ENCODE measurements at places on chromosomes 11 and 22. TPM values are rescaled to one million over a fixed set of nuclear protein-coding genes. Genes with fewer than 3 reads are reported as not detected.

GRCh38 chr11:117426297-117426685, 98.6 kb downstream of the CEP164 start:
- DNase-seq: peak; percentile 74

Gene PRRG4
- 2.3 TPM for total RNA-seq

Gene CEND1
- not detected for total RNA-seq

- DNase-seq: no peak
Measured at GRCh38 chr22:30033137-30033536, 47.1 kb upstream of the HORMAD2 start.

Gene CHRDL2
- 0.41 TPM for total RNA-seq

DNA sequence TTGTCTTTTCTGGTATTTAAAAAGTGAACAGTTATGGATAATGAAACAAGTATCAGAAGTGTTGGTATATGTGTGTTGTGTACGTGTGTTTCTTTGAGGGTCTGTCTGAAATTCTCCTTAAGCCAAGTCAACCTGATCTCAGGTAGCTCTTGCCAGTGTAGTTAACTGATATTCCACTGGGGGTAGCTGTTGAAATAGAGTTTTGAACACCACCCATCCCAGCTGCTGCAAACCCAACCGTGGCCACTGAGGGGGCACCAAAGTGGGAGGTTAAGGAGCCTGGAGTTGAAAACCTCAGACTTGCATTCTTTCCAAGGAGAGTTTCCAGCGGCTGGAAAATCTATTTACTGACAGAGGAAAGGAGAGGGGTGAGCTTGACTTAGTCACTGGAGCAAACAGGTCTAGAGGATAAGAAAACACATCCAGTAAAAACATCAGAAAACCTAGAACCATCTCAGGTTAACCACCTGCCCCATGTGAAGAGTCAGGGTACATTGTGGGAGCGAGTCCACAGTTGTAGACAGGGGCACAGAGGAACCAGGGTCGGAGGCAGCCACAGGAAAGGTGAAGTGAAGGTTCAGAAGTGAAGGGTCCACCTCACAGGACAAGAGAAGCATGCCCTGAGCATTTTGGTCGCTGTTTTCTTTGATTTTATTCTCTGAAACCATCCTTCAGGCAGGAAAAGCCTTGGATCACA, 8.8 kb upstream of the CUL5 start:
- no peak for DNase-seq

Gene GANAB
- 56.9 TPM for total RNA-seq

DNA sequence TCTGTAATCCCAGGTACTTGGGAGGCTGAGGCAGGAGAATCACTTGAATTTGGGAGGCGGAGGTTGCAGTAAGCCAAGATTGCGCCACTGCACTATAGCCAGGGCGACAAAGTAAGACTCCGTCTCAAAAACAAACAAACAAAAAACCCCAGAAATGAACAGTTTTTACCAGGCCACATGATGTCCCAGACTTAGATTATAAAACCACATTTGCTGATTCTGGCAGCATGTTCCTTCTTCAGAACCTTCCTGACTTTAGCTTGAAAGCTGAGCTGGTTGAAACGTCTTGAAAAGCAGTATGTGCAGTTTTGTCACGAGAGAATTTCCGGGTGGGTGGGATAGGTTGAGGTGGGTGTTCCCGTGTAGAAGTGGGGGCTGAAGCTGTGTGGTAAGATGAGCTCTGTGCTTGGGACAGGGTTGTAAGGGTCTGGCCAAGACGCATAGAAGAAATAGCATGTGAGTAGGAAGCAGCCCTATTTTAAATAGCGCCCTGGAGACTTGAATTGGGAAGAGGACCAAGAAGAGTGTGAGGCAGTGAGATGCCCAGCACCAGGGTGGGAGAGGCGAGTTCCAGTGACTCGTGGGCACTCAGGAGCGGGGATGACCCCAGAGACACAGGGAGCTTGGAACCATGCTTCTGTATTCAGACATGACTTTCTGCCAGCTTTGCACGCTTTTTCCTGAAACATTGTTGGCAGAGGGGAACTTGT, 7.6 kb downstream of the AP2A2 start:
- no peak for DNase-seq

GRCh38 chr11:119625206-119625978, 103.6 kb downstream of the NECTIN1 start:
- DNase-seq: no peak

GRCh38 chr11:45968901-45969300, 46.4 kb downstream of the LARGE2 start:
- DNase-seq: no peak

- no peak for DNase-seq
Measured at GRCh38 chr22:40512426-40513136, 123.9 kb downstream of the MRTFA start.

Gene MS4A1
- 1.9 TPM for total RNA-seq

DNA sequence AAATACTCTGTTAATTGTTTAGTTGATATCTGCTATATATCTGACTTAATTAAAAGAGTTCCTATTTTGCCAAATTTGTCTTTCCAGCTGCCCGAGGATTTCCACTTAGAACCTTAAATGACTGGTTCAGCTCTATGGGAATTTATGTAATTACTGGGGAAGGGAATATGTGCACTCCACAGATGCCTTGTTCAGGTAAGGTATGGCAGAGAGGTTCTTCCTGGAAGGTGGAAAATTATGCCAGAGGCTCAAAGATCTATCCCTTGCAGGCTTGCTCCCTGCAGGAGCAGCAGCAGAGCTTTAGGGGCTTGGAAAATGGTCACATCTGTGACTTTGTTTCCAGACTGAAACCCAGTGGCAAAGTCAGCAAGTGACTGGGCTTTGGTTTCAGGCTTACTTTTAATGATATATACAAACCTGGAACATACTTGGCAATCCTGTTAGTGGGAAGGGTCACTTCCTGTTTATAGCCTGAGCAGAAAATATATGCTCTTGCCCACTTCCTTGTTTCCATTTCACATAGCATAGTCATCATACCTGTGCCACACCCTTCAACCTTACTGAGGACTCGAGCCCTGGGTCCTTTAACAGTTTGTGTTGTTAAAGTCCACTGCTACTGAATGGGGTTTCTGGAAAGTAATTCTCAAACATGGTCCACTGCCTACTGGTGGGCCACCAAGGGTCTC, 23.7 kb downstream of the WBP2NL start:
- no peak for DNase-seq

Gene OR8G5
- total RNA-seq: not detected

- DNase-seq: no peak
Measured at GRCh38 chr11:48031602-48032001, 51.2 kb downstream of the PTPRJ start.

GRCh38 chr11:60922906-60923305, 1.4 kb upstream of the TMEM132A start:
- DNase-seq: no peak

Gene MEI1
- 0.70 TPM for total RNA-seq

- DNase-seq: no peak
Measured at GRCh38 chr22:44710474-44711240, 8.7 kb downstream of the PRR5 start.

GRCh38 chr22:44026630-44027511, 2.8 kb downstream of the PARVB start:
- peak; percentile 38 for DNase-seq

DNA sequence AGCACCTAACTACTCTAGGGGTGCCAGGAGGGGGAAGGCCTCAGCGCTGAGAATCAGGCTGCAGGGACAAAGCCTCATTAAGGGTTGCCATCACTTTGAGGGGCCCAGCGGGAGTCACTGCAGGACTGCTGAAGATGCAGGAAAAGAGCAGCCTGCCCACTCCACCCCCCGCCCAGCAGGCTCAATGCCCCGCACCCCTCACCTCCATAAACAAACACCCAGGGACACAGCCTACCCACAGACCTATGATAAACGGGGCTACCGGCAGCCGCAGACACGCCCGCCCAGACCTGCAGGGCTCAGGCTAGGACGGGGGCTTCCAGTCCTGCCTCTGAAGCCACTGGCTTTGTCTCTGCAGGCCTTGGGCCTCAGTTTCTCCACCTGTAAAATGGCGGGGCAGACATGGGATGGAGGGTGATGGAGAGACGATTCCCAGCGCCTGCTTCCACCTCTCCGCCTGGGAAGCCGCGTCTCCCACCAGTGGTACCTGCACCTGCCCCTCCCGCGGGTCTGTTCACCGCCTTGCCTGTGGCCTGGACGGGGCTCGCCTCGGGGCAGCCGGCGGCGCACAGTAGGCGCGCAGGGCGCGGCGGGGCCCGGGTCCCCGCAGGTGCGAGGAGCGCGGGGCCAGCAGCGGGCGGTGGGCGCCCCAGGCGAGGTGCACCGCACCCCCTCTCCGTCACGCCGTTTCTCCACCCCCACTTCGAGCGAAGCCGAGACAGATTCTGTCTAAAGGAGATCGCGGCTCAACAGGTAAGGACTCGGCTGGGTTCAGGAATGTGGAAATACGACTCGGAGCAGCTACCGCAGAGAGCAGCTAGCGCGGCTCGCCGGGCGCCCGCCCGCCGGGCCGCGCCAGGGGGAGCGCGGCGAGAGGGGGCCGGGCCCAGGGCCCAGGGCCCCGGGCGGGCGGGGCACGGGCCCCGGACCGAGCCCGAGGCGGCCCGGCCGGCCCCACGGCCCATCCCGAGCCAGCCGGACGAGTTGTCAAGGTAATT, 1.5 kb downstream of the WNT7B start:
- no peak for DNase-seq

Gene XPNPEP3
- 13.4 TPM for total RNA-seq

DNA sequence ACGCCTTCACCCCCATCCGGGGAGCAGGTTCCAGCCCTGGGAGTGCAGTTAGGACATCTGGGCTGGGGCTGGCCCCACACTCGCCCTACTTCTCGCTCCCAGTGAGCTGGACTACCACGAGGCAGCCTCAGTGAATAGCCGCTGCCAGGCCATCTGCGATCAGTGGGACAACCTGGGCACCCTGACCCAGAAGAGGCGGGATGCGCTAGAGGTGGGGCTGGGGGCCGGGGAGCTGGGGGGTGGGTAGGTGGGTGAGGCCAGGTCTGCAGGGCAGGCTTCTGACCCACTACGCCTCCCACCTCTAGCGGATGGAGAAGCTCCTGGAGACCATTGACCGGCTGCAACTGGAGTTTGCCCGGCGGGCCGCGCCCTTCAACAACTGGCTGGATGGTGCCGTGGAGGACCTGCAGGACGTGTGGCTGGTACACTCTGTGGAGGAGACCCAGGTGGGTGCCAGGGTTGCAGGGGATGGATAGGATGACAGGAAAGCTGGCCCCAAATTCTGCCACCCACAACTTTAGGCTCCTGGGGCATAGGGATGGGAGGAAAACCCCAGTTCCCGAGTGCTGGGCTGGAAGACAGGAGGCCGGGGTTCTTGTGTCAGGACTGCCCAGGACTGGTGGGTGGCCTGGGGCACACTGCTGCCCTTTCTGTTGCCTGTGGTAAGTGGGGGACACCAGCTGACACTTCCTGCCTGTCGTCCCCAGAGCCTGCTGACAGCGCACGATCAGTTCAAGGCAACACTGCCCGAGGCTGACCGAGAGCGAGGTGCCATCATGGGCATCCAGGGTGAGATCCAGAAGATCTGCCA, 8.3 kb downstream of the CTSF start:
- no peak for DNase-seq

Gene NXPE2
- total RNA-seq: not detected

- no peak for DNase-seq
Measured at GRCh38 chr11:86548271-86548917, 124.0 kb downstream of the ME3 start.

All from uterus (tissue), 4 donors.